B cell (primary cell): ENCODE measurements at places on chromosomes 1 and 21. TPM values are rescaled to one million over a fixed set of nuclear protein-coding genes. Genes with fewer than 3 reads are reported as not detected.

The FBXO42 gene
- total RNA-seq = 25.4 and 33.1 TPM in 2 replicates

The CD160 gene
- 0.15 TPM in 1 of 2 replicates, not detected in the other for total RNA-seq

The OR2L8 gene
- 0.44 and 0.94 TPM in 2 replicates for total RNA-seq

The C4BPA gene
- total RNA-seq = not detected in 2 replicates

The KHDC4 gene
- 122 TPM in 2 replicates for total RNA-seq

The S100A2 gene
- total RNA-seq = not detected in 2 replicates

The TMEM82 gene
- total RNA-seq = not detected in 2 replicates

The BRDT gene
- not detected in 2 replicates for total RNA-seq

The RC3H1 gene
- 84.4 and 84.5 TPM in 2 replicates for total RNA-seq

The NASP gene
- total RNA-seq = 151 and 164 TPM in 2 replicates
